ENCODE measurements at places on chromosomes 7 and 10.
A peak's percentile ranks its signal among the peaks of the same experiment; 100 is the strongest.

DNA sequence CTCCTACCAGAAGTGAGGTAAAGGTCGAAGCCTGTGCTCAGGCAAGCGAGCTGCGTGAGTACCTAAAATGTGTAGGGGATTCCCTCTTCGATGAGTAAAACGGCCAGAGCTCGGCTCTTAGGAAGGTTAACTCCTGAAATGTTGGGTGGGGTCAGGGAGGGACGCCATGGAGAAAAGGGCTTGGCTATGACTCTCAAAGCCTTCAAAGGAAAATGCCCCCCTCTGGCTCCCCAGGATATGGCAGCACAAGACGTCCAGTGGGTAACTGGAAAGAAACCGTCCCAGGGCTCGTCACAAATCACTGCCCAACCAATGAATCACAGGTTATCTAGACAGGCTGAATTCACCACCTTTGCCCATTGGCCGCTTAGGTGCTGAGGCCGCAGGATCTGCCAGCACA, 58.0 kb downstream of the CALML3 start:
- no peak for DNase-seq

DNA sequence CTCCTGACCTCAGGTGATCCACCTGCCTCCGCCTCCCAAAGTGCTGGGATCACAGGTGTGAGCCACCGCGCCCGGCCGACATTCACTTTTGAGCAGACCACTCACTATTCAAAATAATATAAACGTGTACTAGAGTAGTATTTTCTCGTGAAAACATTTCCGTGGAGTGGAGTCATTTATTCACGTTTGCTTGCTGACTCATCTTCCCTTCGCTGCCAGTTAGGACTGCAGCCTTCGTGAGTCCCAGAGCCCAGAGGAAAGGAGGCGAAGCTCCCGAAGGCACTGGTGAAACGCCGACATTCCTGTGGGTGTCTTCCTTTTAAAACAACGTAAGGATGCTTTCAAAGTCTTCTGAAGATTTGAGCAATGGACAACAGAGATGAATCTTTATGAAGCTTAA, 10.9 kb upstream of the INPP5A start:
- DNase-seq, result no peak

DNA sequence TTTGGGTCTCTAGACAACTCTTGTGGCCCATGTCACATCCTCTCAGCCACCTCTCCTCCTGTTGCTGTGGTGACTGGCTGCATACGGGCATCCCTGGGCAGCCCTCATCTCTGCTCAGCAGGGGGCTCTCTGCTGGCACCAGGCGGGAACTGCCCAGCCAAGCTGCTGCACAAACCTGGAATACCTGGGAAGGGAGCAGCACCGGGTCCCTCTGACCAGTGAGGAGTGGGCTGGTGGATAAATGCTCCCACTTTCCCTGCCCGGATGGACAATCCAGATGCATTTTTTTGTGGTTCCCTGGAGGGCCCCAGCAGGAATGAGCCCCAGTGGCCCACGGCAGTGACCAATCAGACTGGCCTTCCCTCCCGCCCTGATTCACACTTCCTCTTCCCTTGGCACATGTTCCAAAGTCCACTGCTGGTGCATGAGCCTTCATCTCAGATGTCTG, 21.9 kb downstream of the GRID1 start:
- DNase-seq, result no peak

DNA sequence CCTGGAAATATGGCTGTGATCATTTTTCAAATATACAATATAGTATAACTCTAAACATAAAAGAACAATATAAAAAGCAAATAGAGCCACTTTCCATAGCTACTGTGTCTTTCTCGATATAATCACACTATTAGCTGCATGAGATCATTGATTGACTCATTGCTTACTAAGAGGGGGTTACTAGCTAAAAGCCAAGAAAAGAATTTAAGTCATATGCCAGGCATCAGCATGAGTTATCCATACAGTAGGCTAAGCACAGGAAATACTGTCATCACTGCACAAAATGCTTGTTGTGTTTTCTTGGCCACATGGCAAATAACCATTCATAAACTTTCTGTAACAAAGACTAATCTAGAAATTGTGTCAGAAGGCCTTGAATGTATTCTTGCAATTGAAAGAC, 18.8 kb upstream of the ABCB5 start:
- DNase-seq, result no peak

DNA sequence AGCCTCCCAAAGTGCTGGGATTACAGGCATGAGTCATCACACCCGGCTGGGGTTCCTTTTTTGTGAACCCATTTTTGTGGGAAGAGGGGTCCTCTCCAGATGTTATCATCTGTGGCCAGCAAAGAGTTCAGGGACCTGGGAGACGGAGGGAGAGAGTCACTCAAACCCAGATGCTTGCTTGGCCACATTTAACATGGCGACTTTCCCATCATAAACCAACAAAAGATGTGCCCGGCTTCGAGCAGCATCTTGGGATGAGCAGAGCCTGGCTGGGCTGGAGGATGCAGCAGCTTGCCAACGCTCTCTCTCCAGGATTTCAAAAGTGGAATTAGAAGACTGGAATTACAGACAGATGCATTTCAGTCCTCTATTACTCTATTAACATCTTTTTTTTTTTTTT, 19.1 kb upstream of the HABP2 start:
- DNase-seq, result no peak

DNA sequence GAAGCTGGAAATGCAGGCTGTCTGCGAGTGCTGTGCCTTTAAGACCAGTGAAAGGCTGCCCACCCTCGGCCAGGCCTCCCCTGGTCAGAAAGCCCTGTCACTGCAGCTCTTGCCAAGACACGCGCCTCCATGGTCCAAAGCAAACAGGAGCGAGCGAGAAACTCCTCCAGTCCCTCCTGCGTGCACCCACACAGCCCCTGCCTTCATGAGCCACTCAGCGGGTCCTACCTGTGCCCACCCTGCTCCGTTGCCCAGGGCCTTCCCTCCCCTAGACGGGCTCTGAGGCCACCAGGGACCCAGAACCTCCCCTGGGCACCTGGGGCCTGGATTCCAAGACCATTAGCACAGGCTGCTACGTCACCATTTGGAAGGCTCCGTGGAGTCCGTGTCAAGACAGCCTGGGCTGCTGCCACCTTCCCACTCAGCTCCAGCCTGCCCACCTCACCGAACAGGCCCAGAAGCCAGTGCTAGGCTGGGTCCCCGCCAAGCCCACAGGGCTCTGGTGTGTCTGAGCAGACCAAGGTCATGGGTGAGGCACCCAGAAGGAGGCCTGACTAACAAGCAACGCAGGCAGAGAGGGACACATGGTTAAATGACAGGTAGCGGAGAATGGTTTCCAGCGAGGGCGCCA, 144.5 kb downstream of the NEURL1 start:
- no peak for DNase-seq

- no peak for DNase-seq
Observed at GRCh38 chr10:84344526-84344925, 16.1 kb downstream of the CCSER2 start.

DNA sequence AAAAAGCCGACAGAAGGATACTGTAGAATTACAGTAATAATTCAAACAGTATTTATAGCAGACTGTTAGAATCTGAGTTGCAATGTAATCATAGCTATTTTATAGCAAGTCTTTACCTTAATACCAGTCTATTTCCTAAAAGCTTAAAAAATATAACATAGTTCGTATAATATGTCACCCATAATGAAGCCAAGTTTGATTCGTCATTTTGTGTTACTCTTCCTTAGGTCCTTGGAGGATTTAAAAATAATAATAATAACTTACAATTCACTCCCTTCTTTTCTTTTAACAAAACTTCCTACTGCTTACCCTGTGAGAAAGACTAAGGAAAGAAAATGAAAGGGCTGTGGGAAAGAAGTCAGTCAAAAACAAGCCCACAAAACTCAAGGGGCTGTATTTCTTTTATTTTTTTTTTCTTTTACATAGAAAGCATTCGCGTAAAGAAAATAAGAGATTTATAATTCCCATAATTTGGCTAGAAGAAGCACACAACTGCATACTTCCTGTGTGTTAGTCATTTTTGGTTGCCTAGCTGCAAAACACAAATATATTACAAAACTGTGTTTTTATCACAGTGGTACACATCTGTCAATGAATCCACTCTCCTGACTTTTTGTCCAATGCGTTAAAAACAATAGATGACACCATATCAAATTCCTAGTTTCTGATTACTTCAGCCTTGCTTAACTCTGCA, 187.2 kb upstream of the CELF2 start:
- no peak for DNase-seq

GRCh38 chr10:71873582-71874211, 22.6 kb upstream of the PSAP start:
- DNase-seq, result no peak

GRCh38 chr7:37356911-37357636, 91.6 kb downstream of the ELMO1 start:
- no peak for DNase-seq

DNA sequence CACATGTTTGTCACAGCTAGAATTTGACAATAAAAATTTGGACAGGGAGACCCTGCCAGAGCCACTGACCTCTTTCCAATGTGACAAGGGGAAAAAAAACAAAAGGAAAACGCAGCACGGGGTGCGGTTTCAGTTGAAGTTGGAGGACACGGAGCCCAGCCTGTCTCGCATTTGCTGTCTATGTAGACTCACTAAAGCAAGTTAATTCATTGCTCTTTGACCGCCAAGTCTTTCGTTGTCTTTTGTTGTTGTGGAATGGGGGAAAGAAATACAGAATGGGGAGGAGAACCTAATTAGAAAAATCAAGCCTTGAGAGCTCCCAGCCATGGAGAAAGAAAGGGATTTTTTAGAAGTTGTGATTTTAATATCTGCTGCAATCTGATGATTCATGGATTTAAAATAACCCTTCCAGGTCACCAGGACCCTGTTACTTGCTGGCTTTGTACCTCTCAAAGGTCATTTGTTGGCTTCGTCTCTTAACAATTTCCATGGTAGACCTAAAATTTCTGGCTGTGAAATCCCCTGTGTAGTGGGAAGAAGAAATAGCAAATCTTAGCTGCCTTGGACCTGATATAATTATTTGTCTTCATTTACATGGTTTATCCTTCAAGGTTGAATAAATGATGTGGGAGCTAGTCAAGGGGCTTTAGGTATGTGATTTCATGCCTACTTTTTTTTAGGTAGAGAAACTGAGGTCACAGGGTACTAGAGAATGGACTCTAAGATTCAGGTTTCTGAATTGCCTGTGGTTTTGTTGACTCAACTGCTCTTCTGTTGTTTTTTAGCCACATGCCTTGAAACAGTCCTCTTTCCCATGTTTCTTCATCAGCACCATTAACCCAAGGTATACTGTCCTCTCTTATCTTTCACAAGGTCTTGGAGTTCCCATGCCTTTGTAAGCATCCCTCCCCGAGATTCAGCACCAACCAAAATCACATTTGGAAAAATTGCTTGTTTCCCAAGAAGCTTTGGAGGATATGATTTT, 78.7 kb downstream of the TCF7L2 start:
- no peak for DNase-seq

DNA sequence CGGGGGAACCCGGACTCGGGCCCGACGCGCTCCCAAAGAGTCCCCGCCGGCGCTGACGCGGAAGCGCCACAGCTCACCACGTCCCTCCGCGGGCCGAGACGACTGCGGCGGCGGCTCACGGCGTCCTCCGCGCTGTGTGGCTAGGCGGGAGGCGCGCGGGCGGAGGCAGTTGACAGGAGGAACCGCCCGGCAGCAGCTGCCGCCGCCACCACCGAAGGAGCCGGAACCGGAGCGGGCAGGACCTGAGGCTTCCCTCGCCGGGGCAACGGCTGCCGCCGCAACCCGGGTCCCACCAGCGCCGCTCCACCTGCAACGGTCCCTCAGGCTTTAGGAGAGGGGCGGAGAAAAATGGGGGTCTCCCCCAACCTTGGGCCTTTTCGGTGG, 334 bp downstream of the ZNF800 start:
- DNase-seq, result peak; percentile 46

- DNase-seq, result no peak
Observed at GRCh38 chr7:31950091-31950755, 120.0 kb downstream of the PDE1C start.
